ENCODE measurements at places on chromosomes 7 and 10.

GRCh38 chr7:158024351-158024715 lies 563.3 kb downstream of the PTPRN2 start:
- DNase-seq, result no peak

DNA sequence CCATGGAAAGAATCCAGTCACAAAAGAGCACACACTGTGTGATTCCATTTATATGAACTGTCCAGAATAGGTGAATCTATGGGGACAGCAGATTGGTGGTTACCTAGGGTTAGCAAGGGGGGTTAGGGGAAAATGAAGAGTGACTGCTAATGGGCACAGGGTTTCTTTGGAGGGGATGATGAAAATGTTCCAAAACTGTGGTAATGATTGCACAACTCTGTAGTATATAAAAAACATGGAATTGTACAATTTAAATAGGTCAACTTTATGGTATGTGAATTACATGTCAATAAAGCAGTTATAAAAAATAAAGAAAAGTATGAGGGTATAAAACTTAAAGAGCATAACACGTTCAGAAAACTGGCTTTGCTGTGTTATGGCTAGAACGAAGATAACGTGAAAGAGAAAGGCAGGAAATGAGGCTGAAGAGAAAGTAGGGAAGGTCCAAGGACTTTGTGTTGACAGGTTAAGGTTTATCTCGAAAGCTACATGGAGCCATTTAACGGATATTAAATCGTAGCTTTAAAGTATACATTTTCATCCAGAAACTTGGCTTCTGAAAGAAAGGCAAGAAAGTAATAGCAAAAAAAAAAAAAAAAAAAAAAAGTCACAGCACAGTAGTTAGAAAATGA lies 26.4 kb upstream of the MSS51 start:
- DNase-seq, result no peak

GRCh38 chr10:30435073-30435422 lies 1.1 kb downstream of the MAP3K8 start:
- DNase-seq, result no peak

GRCh38 chr7:150716939-150717338 lies 526 bp downstream of the GIMAP1 start:
- no peak for DNase-seq

GRCh38 chr7:154913638-154914307 lies 89.2 kb downstream of the PAXIP1 start:
- DNase-seq, result peak; percentile 85

- no peak for DNase-seq
Measured at GRCh38 chr7:150806454-150806853, 5.9 kb downstream of the TMEM176A start.

DNA sequence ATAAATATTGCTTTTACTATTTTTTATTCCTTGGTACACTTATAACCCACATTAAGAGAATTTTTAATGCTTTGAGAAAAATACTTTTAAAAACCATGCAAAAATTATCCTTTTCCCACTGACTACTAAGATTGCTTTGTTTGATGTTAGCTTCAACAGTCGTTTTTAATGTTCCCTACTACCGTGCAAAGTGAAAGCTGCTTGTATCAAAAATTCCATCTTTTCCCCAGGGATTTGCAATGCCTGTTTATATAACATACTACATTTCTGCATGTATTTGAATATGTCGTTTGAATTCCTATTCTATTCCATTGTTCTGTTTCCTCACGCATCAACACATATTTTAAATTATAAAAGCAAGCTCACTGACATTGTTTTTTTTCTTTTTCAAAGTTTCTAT lies 54.4 kb downstream of the TFPI2 start:
- no peak for DNase-seq

GRCh38 chr10:133378251-133379096 lies 588 bp upstream of the PAOX start:
- DNase-seq, result peak; percentile 45

DNA sequence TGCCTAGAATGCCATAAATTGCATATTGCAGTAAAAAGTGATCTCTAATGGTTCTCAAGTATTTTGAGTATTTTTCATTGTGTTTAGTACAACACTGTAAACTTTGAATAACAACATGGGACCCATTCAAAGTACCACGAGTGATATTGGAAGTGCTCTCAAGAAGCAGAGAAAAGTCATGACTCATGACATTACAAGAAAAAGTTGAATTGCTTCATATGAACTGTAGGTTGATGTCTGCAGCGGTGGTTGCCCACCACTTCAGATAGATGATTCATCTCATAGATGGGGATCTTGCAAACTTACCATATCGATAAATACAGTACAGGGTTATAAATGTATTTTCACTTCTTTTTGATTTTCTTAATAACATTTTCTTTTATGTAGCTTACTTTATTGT lies 33.9 kb downstream of the ENTPD1 start:
- DNase-seq, result no peak

DNA sequence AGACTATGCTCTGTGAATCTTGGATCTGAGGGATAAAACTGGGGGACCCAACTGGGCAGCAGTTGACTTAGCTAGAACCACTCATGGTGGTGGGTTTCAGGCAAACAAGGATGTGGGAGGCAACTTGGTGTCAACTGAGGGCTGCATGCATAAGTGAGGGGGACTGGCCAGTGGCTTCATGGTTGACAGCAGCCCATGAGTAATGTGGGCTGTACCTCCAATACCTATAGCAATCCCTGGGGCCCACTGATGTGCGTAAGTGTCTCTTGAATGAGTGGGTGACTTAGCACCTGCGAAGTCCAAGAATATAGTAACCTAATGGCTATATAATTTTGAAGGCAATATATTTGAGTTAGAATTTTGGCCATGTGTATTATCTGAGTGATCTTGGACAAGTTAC lies 13.7 kb upstream of the MAP3K8 start:
- no peak for DNase-seq

GRCh38 chr7:104861729-104862390 lies 152.1 kb upstream of the KMT2E start:
- DNase-seq, result no peak

DNA sequence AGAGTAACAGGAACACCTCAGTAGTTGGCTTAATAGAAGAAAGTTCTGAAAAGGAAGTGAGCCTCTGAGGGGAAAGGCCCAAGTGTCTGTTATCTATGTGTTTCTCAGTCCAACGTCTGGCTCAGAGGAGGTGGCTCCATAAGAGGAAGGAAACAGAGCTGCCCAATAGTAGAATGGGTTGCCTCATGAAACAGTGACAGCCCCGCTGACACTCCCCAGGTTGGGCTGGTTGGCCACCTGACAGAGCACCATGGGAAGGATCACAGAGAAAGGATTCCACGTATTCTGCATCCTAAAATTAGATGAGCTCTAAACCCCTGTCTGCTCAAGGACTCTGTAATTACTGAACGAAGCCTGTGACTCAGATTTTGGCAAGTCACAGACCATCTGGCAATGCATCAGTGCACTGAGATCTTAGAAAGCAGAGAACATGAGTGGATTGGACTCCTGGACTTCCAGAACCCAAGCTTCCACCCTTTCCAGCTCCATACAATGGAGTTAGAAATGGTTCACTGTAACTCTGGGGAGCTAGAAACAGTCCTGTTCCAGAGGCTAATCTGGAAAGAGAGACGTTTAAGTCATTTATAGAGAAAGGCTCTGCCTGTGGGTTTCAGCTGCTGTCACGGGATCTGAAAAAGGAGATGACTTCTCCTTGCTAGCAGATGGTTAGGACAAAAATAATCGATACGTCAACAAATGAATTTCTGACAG lies 2.9 kb downstream of the PKD2L1 start:
- DNase-seq, result no peak

DNA sequence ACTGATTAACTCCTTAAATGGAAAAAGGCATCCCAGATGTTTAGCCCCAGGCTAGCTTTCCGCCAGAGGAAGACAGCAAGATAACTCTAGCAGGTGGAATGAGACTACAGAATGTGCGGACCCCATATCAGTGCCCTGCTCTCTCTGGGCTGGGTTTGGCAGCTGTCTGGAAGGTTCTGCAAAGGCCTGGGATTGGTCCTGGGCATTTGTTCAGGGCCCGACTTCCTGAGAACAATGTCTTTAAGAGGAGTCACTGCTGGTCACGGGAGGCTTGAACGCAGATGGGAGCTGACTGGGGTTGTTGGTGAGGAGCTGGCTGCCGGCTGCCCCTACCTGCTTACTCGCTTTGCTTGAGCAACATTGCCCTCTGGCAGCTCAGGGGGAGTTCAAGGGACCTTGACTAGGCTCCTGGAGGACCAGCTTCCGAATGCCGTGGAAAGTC lies 130.6 kb upstream of the BTBD16 start:
- no peak for DNase-seq

GRCh38 chr10:101438881-101439391 lies 85.0 kb downstream of the BTRC start:
- no peak for DNase-seq

DNA sequence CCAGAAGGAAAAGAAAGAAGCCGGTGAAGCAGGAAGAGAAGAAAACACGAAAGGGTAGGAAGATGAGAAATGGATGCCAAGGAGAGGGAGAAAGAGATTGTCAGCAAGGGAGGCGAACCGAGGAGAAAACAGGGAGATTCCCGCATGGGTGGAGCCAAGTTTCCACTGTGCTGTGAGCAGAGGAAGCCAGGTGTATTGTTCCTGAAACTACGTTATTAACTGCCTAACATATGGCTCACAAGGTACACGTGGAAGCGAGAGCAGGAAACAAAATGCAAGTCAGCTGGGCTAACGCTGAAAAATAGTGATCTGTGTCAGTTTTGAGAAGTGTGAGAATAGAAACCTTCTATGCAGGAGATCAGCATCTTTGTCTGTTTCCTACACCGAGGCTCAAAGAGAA lies 20.4 kb upstream of the HIPK2 start:
- no peak for DNase-seq

- no peak for DNase-seq
Measured at GRCh38 chr7:85806321-85806720, 619.5 kb upstream of the SEMA3D start.
